K562 (cell line): ENCODE measurements at places on chromosomes 2 and 18.

- DNase-seq = no peak
Observed at GRCh38 chr2:39479696-39480095, 42.6 kb upstream of the MAP4K3 start.

- no peak for DNase-seq
Observed at GRCh38 chr2:4662161-4662779, 958.9 kb downstream of the DCDC2C start.

GRCh38 chr2:1499033-1499795 lies 86.0 kb downstream of the TPO start:
- no peak for DNase-seq

GRCh38 chr18:74682991-74683297 lies 85.3 kb downstream of the ZNF407 start:
- no peak for DNase-seq

DNA sequence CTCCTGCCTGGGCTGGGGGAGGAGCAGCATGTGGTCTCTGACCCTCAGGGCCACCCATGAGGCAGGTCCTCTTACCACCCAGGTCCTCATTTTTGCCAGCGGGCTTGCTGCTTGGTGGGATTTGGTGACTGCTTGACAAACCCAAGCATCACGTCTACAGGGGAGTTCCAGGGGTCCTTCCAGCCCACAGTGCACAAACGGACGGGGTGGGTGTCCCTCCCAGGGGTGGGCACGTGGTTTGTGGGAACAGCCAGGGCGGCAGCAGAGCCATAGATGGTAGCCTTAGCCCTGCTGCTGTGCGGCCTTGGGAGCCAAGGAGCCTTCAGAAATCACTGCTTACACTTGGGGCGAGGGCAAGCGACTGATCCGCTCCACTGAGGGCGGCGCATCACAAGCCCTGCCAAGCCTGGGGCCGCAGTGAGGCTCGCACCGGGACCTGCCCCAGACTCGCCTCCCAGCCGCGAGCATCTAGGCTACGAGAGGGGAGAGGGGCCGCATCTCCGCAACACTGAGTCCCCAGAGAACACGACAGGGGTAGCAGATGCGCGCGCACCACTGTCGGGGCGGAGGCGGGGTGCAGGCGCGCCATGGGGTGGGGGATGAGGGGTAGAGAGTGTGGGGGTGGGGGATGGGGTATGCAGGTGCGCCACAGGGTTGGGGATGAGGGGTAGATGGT lies 36.9 kb downstream of the SNED1 start:
- DNase-seq = no peak

DNA sequence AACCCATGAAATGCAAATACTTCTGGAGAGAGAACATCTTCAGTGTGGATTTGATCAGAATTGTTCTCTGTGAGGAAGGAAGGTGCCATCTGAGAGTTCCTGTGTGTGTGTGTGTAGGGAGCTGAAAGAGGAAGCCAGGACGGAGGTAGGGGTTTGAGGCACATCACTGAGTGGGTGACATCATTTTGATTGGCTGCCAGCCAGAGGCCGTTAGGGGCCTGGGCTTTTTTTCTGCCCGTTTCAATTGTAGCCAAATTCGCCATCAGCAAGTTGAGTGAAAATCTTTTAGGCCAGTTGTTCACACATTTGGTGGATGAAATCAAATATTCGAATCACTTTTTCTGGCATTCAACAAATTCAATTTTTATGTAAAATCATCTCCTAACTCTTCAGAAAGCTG lies 48.9 kb downstream of the TSN start:
- peak; percentile 37 for DNase-seq

DNA sequence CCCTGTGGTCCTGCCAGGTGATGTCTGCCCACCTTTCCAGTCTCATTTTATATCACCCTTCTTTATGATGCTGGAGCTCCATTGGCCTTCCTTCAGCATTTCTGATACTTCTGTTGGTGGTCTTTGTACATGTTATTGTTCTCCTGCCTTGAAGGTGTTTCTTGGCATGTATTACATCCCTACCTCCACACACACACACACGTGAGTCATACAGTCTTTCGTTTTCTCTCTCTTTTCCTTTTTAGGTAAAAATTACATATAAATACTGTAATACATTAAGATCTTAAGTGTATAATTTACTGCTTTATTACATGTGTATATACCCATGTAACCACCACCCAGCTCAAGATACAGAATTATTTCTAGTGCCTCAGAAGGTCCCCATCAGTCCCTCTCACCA lies 10.2 kb upstream of the ADGRF3 start:
- DNase-seq = no peak
